ENCODE measurements at places on chromosomes 7 and 10.

GRCh38 chr7:24808518-24808917 lies 51.3 kb upstream of the GSDME start:
- DNase-seq: no peak

DNA sequence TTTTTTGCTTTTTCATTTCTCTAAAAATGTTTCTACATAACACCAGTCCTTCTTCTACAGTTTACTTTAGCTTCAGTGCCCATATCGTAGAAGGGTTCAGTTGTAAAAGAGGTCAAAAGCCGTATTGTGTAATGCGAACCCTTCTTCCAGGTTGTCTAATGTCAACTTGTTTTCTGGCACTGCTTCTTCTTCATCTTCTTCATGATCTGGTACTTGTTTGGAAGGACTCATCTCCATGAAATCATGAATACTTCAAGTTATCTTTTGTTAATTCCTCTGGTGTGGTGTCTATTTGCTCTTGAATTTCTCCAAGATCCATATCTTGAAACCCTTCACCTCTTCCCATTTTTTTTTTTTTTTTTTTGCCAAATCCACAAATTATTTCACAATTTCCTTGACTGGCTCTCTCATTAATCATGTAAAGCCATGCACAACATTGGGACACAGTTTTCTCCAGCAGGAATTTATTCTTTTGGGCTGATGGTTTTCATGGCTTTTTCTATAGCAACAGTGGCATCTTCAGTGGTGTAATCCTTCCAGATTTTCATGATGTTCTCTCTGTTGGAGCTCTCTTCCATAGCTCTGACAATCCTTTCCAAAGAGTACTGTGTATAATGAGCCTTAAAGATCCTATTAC lies 85.1 kb downstream of the CPED1 start:
- no peak for DNase-seq

DNA sequence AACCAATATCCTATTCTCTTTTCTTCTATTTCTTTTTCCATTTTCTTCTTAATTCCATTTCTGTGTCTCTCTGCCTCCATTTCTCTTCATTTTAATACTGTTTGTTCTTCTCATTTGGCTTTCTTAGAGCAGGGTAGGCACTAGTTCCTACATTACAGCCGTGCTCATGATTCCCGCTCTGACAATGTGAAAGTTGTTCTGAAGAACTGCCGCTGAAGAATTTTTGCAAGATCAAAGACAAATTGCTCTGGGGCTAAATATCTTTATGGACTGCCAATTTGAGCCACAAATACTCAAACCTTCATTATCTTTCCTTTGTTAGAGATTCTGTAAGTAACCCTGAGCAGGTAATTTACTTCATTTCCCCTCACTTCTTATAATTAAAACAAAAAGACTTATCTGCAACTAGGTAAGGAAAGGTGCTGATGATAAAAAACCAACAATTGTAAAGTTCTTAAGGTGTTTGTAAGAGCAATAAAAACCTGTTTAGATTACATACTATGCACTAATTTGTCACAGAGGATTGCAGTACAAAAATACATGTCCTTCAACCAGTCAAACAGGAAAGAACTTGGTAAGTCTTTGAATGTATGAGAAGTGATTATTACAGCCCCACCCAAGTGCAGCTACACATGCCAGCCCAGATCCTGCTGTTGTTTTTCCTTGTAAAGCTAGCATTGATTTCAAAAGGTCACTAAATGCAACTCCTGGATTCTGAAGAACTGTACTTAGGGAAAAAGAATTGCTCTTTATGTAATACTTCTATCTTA lies 127.5 kb downstream of the COL28A1 start:
- no peak for DNase-seq

DNA sequence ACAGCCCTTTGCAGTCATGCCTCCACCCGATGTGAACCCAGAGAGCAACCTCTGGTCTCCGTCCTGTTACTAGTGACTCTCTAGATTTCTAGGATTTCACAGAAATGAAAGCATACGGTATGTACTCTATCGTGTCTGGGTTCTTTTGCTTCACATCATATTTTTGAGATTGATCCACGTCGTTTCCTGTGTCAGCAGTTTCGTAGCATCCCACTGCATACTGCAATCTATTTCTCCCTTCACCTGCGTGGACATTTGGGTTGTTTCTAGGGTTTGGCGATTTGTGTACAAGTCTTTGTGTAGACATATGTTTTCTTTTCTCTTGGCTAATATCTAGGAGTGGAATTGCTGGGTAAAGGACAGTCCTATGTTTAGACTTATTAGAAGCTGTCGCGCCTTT lies 119.8 kb upstream of the PCBD1 start:
- DNase-seq: no peak

DNA sequence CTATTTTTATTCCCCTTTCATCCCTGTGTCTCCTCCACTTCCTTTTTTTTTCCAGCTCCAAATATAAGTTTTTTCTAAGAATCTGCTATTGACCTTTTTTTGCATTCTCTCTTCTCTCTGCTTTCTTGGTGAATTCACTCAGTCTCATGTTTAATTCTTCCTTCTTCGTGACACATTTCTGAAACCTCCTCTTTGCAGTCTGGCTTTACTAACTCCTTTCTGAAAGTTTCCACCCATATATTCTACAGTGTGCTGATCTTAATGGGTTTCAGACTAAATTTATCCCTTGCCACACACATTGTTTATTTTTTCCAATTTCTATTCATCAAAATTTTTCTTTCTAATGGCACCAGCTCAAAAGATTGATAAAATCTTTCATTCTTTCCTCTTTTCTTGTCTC lies 47.8 kb upstream of the CALD1 start:
- no peak for DNase-seq

DNA sequence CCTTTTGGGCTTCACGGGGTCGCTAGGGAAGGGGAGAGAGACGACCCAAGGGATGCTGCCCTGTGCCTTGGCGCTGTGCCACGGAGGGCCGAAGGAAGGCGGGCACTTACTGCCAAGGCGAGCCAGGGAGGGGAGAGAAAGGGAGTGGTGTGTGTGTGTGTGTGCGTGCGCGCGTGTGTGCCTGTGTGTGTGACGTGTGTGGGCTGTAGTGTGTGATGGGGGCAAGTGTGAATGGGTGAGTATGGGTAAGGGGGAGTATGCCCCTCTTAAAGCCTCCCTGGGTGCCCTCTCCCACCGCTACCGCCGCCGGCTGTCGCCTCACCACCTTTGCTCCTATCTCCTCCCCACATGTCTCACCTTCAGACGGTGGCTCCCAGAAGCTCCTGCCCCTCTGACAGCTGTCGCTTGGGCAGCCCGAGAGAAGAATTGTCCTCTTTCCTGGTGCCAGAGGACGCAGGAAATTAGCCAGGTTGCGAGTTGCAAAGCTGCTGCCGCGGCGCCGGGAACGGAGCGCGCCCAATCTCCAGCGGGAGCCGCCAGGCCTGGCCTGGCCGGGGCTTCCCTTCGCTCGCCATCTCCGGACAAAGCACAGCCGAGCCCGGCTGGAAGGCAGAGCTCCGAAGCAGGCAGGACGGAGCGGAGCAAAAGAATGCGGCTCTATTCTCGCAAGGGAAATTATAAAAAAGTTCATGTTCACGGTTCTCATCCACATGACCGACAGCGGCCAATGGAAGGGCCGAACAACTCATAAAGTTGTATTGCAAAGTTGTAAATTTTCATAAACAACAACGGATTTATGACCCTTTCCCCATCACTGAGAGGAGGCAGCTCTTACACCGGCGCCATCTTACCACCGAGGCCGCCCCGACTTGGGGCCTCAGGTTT lies at the start of gene HOXA3:
Gene HOXA3, minus strand, starts transcription at position 653 of the 885 bp plus-strand sequence. CDS start 41,943 bp downstream, outside the sequence.
- DNase-seq: no peak

- no peak for DNase-seq
These were observed 182.2 kb upstream of the PCDH15 start for GRCh38 chr10:54983255-54983654.
